Adipose tissue (tissue), 3 donors: ENCODE measurements at places on chromosomes 5 and 9. TPM values are rescaled to one million over a fixed set of nuclear protein-coding genes. Genes with fewer than 3 reads are reported as not detected.

S1PR3 gene
- 23.7 TPM for polyA plus RNA-seq

TPPP gene
- 1.2 TPM for polyA plus RNA-seq

EMB gene
- polyA plus RNA-seq = 1.7 TPM

TMEM215 gene
- not detected for polyA plus RNA-seq

CKMT2 gene
- polyA plus RNA-seq = 13.0 TPM

PDE8B gene
- 35.0 TPM for polyA plus RNA-seq

DCTN4 gene
- 22.5 TPM for polyA plus RNA-seq

CCDC171 gene
- 1.1 TPM for polyA plus RNA-seq

SPINK4 gene
- not detected for polyA plus RNA-seq
